Activated naive CD4-positive, alpha-beta T cell treated with anti-CD3 and anti-CD28 coated beads, Interleukin-2, amount 10 ng/mL, durations not matched to agents 7 days and 5 days (primary cell): ENCODE measurements at places on chromosomes 11 and 22.
A peak's percentile ranks its signal among the peaks of the same experiment; 100 is the strongest.

- peak; percentile 62 for DNase-seq
Observed at GRCh38 chr11:59755701-59756557, 753 bp downstream of the STX3 start.

DNA sequence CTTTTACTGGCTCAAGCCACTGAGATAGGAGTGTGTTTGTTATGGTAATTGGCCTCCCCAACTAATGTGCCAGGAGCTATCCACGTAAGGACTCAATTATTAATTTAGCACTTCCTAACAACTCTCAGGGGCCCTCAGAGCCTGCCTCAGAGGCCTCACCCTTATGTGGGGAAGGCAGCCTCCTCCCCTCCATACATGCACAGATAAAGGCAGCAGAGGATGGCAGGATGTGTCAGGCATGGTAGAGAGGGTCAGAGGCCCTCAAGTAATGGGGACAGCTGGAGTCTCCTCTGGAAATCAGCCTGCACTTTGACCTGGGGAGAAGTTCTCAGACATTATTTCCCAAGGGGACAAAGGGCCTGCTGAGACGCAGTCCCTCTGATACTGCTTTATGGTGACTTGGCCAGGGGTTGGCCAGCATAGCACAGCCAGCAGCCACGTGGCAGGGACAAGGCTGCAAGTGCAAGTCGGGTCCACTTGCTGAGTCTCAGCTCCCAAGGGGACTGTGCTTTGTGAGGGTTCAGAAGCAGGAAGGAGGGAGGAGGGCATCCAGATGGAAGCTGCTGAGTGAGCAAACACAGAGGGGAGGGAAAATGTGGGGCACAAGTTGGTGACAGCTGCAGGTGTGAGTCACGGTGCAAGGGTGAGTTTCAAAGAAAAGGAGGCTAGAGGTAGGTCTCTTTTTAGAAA, 17.0 kb downstream of the MOGAT2 start:
- DNase-seq, result no peak

GRCh38 chr22:19201130-19201868, 22.8 kb upstream of the SLC25A1 start:
- no peak for DNase-seq

DNA sequence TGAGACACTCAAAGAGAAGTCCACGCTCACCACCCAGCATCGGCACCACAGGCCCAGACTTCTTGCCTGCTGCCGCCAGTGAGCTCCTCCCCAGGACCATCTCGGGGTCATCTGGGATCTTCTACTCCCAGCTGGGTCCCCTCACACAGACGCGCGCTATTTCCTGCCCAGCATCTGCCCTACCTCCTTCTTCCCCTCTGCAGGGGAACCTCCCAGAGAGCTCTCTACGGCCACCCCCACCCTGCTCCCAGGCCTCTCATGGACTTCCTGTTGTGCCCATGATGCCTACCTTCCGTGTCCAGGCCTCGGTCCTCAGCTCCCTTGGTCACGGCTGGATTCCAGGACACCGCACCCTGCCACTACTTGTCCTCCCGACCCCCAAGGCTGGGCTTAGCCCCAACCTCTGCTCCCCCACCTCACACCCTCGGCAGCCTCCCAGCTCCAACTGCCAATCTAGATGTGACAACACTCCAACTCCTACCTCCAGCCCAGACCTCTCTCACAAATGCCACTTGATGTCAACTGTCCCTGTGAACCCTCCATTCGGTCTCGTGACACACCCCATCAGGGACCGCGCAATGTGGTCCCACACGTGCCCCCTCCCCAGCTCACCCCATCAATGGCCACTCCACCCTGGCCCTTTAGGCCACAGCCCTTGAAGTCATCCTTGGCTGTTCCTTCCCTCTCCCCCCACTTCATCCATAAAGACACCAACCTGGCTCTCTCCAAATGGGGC, 45.3 kb downstream of the SGSM3 start:
- no peak for DNase-seq

DNA sequence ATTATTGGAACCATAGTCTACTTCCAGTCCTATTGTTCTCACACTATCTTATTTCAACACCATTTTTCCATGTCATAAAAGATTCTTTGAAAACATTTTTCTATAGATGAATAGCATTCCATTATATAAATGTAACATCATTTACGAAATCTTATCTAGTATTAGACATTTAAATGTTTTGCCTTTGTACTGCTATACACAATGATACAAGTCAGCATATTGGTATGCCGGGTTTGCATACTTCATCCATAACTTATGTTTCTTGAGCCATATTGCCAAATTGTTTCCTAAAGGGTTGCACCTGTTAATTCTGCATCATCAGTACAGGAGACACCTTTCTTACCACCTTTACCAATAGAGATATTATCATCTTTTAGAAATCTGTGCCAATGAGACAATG, 68.2 kb downstream of the SYT13 start:
- DNase-seq, result no peak

DNA sequence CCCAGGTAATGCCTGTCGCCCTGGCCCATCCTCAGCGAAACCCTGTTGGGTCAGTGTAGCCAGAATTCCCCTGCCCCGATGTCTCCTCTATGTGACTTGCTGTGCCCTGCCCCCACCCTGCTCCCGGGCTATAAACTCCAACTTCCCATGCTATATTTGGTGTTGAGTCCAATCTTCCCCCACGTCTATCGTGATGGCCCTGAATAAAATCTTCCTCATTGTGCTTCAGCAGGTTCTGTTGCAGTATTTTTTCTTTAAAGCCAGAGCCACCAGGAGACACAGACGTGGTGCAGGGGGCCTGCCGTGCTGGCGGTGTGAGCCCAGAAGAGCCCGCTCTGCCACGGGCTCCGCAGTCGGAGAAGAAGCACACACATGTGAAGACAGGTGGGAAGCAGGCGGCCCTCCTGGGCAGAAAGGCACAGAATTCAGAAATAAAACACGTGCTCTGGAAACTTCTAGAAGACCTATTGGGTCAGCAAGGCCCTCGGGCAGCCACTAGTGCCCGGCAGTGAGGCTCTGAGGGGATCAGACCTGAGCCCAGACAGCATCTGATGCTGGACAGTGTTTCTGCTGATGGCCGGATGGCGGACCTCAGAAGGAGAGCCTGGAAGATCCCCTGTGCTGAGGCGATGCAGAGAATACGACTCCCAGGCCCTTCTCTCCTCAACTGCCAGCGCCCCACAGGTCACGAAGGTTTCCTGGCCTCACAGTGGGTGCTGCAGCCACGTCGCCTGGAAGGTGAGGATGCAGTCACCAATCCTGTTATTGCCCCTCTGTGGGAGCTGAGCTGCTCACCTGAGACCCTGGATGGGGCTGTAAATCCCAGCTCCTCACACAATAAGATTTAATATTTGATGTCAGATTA, 501.9 kb downstream of the BRD1 start:
- no peak for DNase-seq

DNA sequence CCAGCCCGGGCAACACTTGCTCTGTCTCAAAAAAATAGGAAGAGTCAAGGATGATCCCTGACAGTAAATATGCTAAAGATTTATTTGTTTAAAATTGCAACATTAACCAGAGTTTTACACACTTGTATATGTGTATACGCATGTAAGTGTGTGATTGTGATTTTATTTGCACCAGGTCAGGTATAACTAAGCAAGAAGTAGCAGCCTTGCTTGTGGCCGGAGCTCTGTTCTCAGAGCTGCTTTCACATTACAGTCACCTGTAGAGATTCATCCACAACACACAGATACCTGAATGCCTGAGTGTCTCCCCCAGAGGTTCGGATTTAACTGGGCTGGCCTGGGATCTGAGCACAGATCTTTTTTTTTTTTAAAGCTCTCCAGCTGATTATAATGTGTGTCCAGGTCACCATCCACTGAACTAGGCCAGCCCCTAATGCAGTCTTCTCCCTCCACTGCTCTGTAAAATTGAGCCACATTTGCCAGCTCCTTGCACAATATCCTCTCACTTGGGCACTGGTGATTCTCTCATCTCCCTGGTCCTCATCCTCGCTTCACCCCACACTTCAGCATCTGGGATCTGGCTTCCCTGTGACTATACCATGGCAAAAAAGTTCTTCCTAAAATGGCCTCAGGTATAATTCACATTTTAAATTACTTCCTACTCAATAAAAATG, 48.3 kb downstream of the LIF start:
- no peak for DNase-seq

DNA sequence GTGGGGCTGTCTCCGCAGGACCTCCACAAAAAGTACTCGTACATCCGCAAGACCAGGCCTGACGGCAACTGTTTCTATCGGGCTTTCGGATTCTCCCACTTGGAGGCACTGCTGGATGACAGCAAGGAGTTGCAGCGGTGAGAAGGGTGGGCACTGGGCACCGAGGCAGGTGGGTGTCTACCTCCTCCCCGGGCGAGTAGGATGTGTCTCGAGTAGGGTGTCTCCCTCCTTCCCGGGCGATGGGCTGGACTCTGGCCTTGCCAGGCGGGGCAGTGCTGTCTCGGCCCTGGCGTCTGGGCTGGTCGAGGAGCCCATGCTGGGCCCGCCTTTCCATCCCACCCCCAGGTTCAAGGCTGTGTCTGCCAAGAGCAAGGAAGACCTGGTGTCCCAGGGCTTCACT, 10.3 kb downstream of the OTUB1 start:
- no peak for DNase-seq

- no peak for DNase-seq
Observed at GRCh38 chr11:32145282-32145681, 54.4 kb downstream of the RCN1 start.

DNA sequence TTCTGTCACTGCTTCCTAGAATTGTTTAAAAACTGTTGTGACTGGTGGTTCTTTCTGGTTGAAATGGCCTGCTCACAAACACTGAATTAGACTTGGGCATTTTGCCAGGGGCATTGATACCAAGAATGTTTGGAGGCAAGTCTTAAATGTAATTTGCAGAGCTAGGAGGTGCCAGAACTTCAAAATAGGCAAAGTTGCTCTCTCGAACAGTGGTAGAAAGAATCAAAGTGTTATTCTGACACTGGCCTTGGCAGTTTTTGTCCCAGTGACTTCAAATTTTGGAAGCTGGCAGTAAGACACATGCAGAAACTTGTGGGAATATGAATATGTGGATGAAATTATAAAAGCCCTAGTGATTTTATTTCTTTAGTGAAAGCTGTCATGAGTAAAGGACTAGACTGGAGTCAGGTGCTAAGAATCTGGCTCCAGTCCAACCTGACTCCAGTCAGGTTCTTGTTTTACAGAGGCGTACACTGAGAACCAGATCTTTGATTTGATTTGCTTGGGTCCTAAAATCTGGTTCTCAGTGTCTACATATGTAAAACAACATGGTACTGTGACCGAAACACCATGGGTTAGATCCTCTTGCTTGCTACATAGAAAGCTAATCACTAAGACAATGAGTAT, 20.9 kb downstream of the SVIP start:
- no peak for DNase-seq

- no peak for DNase-seq
Observed at GRCh38 chr22:29079218-29079901, 6.5 kb downstream of the KREMEN1 start.

DNA sequence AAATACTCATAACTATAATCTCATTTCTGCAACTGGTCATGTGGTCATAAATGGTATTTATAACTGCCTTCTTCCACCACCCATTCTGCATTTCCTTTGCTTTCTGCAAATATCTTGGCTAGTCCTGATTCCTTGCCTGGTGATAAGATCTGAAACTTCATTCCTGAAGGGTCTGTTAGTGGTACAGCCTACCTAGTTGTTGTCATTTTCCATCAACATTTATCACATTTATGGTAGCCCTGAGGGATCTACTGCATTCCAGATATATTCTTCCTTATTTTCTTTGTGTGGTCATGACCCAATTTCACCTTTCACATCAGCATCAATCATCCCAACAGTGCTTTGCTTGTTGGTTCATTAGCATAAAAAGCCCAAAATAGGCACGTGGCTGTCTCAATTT, 50.1 kb downstream of the DDX6 start:
- DNase-seq, result no peak
